ENCODE measurements at places on chromosomes 3 and 15. TPM values are rescaled to one million over a fixed set of nuclear protein-coding genes. Genes with fewer than 3 reads are reported as not detected.
A peak's percentile ranks its signal among the peaks of the same experiment; 100 is the strongest.

DNA sequence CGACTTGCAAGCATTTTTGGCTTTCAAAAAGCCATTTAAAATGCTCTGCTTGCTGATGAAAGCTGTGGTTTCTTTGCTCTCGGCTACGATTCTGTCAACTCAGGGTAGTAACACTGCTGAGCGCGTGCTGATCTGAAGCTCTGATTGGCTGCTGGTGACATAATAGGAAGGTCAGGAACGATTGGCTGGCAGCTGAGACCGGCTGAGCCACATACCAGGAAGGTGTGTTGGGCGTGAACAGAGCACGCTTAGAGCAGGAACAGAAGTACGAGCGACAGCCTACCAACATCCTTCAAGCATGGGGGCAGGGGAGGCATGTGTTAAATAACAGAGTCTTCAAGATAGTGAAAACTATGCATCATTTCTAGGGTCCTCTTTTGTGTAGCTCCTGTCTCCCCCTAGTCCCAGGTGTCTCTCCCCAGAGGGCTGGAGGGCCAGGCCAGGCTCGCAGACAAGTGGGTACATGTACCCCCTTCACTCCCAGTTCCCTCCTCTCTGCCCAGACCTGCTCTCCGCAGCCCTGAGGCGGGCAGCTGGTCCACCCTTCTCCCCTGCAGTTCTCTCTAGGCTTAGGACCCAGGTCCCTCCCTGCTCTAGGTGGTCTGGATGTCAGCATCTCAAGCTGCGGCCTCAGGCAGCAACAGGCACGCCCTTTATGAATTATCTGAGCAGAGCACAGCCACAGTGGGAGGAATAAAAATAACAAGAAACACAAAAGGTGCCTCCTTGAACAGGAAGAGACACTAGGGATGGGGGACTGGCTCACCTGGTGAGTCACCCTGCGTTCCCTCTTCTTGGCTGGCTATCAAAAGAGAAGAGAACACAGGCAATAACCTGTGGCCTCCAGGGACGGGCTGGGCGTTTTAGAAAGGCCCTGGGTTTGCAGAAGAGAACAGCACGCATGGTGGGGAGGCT is 76.0 kb downstream of the TAMM41 start:
- peak; percentile 13 for DNase-seq

ERICH6 gene
- not detected for total RNA-seq

NDUFAF3 gene
- total RNA-seq, result 164 TPM

DNA sequence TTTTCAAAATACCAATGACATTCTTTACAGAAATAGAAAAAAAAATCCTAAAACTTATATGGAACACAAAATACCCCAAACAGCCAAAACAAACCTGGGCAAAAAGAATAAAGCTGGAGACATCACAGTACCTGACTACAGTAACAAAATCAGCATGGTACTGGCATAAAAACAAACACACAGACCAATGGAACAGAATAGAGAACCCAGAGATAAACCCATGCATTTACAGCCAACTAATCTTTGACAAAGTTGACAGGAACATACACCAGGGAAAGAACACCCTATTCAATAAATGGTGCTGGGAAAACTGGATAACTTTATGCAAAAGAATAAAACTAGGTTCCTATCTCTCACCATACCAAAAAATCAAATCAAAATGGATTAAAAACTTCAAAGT is 36.4 kb downstream of the SCAPER start:
- no peak for DNase-seq

GRCh38 chr3:119894195-119894594 is 112.3 kb downstream of the NR1I2 start:
- DNase-seq, result no peak

LYZL4 gene
- total RNA-seq, result not detected

- no peak for DNase-seq
Observed at GRCh38 chr3:25246913-25247312, 181.2 kb upstream of the RARB start.

DNA sequence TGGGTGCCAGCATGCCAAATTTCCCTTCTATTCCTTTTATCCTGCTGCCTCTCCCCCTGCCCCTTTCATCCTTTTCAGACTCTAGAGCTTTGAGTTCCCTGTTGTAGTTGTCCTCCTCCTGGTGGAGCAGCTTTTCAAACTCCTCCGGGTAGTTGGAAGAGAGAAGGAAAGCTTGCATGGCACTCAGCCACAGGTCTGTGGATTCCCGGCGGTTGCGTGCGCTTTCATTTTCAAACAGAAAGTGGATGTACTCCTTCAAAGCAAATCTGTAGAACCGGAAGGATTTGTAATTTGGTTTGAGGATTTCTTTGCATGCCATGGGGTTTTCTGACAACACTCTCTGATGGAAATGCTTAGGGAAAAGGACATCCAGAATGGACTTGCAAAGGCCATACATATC is 68.1 kb upstream of the DCLK3 start:
- DNase-seq, result no peak

DNA sequence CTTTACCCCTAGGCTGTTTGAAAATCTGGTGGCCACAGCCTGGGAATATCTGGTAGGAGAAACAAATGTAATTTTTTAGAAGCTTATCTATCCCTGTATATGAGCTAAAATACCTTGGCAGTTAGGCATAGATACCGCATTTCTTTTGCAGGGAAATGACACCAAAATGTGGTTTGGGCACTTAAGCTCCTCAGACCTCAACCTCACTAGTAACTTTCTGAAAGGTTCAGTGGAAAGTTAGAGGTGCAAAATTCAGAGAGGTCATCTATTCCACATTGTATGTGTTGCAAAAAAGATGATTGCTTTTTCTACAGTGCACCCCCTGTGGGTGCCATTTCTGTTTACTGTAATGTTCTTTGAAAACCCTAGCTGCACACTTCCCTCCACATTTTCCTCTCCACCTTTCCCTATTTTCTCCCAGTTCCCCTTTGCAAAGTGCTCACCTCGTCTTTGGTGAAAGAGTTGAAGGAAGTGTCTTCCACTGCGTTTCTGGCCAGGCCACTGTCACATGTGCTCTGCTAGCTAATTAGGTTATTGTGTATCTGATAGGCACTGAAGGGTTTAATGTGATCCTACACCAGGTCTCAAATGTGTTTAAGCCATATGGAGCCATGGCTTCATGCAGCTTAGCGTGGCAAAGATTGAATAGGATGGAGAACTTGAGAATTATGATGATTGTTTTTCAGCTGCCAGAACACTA is 1.3 kb downstream of the SACM1L start:
- no peak for DNase-seq

DNA sequence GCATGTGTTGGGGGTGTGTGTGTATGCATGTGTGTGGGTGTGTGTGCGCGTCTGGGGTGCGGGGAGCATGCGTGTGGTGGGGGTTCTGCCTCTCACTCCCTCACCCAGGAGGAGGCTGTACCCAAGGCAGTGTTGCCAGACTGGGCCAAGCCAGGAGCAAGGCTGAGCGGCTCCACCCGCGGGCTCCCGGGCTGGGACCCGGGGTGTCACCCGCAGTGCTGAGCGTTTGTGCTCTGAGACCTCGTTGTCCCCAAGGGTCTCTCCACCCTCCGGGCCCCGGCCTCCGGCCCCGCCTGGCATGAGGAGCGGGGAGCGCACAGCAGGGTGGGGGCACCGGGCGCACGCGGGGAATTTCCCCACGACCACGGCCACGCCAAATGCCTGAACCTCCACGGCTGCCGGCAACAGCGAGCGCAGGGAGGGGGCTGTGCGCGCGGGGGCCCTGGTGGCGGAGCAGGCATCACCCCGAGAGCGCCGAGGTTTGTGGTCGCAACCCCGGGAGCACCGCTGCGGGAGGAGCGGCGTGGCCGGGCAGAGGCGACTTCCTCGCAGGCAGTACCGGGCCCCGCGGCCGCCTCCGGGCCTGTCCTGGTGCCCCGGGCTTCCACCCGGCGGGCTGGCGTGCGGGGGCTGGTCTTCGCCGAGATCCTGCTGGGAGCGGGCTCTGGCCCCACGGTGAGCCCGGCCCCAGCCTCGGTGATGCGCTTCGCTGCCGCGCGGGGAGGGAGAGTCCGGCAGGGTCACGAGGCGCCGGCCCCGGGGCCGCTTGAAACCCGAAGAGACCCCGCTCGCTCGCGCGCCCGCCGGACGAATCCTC is 7.4 kb upstream of the OCA2 start:
- DNase-seq, result no peak

- no peak for DNase-seq
Observed at GRCh38 chr3:51621091-51621892, 49.8 kb upstream of the TEX264 start.

DNA sequence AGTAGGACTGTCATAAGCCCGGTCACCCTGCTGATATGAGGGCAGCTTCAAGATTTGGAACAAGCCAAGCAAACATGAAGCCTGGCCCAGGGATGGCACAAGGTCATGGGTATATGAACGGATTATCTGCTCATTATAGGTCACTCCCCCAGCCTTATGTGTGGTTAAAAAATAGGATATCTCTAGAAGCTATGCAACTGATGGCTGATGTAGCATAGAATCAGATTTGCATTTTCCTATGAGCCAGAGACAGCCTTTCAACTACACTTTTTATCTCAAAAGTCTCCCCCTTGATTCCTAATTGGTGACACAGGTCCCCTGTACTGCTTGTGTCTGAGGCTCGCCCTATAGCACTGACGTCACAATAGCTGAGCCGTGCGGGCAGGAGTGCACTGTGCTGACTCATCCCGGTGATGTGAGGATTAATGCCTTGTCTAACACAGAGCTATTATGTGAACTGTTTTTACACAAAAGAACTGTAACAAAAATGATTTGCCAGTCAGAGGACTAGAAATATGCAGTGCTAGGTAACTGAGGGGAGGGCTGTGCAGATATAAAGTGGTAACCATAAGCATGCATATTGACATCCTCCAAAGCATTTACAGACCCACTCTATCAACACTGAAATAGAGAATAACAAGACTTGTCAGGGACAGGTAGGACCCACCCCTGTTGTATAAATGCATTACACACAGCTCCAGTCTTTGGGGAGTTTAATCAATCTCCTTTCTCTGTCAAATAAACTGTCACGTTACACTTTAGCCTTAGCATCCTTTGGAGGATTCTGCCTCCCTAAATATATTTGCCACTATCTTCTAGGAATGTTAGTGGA is 204.9 kb downstream of the TIGIT start:
- no peak for DNase-seq

SH3GL3 gene
- total RNA-seq, result 4.9 TPM

DNA sequence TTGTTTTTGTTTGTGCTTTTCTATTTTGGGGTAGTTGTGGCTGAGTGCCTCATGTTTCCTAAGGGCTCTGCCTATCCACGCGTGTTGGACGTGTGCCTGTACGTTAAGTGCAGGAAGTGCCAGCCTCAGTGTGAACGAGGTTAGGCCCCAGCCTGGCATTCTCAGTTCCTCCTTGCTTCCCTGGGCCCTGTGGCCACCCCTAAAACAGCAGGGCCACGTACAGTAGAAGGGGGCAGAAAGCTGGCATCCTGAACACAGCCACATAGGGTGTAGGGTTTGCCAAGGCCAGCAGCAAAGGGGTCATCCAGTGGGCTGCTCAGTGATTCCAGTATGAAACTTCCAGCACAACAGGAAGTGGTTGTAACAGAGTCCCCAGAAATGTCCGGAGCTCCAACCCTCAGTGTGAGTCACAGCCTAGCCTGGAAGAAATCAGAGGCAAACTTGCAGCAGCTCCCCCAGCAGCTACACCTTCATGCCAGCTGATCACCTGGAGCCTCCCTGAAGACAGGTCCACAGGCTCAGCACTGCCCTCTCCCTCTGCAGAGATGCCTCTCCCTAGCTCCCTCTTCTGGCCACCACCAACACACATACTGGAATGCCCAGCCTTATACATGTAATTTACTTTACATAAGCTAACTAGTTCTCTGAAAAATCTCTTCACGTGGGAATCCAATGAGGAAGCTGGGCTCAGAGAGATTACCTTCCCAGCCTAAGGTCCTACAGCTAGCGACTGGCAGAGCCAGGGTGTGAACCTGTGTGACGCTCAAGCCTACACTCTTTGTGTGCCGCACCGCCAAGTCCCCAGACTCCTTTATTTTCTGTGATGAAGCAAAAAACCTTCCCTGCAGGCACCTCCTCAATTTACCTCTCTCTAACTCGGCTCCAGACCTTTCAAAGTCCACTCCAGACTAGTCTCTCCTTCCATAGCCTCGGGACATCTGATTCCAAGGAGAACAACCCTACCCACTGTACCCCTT is 26.6 kb downstream of the ILDR1 start:
- no peak for DNase-seq

DNA sequence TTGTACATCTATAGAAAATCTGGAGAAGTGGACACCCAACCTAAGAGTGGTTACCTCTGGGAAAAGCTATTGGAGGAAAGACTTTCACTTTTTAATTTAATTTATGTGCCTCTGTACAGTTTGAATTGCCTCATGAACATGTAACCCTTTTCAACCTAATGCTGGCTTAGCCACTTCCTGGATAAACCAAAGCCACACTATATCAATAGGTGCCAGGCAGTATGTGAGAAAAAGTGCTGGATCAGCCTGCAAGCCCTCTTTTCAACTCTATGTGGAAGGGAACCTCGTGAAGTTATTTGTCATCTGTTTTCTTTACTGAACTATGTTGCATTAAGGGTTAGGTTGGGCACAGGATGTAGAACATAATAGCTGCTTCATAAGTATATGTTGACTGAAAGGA is 9.3 kb upstream of the TOPAZ1 start:
- DNase-seq, result no peak

DNA sequence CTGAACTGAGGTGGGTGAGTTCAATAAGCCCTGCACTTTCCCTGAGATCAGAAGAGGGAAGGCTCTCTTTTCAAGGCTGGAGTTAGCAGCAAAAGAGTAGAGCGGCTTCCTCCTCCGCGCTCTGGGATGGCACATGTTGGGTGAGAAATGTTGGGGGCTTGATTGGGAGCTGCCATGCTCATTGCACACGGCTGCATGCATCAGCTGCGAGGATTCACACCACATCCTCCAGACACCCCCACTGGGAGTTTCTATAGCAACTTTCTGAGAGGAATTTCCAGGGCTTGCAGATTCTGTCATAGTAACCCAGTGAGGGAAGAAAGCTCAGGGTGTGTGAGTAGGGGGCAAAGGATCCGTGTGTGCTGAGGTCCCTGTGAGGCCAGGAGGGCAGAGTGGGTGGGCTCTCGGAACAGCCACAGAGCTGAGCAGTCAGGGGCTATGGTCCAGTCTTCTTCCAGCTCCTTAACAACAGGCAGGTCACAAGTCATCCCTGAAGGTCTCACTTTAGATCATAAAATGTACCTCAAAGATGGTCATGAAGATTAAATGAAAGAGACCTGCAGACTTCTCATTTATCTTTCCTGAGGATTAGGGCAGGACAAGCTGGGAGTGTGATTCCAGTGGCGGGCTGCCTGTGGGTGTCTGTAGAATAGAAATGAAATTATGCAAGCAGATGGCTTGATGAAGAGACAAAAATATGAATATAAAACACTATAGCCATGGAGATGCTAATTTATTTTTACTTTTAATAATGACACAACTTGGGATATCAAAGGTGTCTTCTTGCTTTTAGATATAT is 75.7 kb upstream of the CHRNA7 start:
- no peak for DNase-seq

DNA sequence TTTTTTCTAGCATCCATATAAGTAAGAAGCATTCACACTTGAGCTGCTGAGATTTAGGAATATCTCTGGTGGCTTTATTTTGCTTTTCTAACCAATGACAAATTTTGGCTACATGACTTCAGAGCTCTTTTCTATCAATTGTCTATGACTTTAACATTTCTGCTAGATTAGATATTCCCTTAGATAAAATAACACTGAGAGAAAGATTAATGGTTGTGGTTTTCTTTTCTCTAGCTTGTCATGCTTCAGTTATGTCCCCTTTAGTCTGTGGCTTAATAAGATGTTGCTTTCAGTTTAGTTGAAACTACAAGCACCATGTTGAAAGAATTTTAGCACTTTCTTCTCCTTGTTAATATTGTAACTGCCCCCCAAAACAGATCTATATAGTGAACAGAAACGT is 665.6 kb upstream of the CCDC54 start:
- no peak for DNase-seq

- DNase-seq, result no peak
Observed at GRCh38 chr3:132507657-132508056, 89.4 kb upstream of the ACKR4 start.

- no peak for DNase-seq
Observed at GRCh38 chr3:40524222-40524567, 565 bp upstream of the ZNF621 start.
